NCI-H2081 treated with DMSO at 0.1 percent for 48 hours (cell line): ENCODE measurements at places on chromosomes 5 and 9.

GRCh38 chr9:87703636-87704276, 22.2 kb upstream of the CTSL start:
- DNase-seq, result no peak

DNA sequence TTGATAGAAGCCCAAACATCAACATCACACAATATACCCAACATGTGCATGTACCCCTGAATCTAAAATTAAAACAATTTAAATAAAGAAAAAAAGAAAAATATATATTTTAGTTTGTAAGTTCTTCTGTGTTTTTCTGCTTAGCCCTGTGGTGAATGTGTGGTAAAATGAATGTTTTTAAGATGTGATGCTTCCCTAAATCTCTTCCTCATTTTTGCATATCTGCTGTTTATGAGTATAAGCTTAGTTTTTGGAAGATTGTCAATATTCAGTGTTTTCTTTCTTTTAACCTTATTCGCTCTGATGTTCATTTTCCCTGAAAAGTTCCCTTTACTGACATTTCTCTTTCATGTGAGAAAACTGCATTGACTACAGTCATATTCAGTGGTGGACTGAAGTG, 44.4 kb upstream of the DAB2 start:
- no peak for DNase-seq

DNA sequence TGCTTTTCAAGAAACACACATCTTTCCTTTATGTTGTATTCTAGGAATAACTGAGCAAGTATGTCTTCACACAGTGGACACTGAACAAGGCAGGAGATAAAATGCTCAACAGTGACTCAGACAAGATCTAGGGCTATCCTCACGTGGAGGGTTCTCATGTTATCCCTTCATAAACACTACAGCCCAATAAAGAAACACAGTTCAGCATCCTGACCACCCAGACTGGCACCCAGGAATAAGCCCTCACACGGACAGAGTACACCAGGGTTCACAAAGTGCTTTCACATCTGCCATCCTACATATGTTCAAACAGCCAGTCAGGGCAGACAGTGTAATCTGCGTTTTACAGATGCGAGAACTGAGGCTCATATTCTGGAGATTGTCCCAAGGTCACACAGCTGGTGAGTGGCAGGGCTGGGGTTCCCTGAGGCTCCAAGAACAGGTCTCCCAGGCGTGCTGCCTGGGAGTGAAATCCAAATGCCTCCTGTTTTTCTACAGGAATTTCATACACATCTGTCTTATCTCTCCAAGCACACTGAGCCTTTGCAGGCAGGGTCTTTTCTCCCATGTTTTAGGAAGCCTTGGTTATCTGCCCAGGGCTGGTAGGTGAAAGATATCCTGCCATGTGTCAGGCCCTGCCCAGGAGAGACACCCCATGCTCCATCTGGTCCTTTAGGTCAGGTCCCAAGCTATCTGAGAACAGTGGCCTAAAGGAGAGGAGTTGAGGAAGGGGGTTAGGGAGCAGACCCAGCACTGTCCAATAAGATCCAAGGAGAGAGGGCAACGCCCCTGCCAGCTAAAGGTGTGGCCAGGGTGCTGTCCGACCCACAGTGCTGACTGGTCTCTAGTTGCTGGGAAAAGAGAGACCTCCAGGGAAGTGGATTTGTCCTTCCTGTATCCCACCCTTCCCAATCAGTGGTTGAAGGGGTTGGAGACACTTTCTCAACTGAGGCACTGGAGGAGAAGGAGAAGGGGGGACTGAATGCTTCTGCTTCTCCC, 47.9 kb upstream of the XPA start:
- DNase-seq, result no peak

- no peak for DNase-seq
These were observed 305.9 kb upstream of the PRR16 start for GRCh38 chr5:120158211-120158610.

DNA sequence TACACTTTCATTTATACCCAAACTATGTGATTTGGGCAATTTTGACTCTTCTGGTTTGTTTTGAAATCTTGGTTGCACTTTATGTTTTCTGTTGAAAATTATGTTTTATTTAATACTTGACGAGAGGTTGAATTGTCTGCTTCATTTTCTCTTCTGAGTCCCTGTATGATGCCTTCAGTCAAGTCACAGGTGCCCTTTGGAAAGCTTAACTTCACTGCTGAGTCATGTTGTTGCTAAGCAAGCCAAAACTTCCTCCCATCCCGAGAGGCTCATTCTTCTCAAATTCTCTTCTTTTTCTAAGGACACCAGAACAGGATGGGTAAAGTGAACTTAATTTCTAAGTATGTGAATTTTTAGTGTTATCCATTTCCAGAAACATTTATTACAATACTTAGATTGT, 455.3 kb upstream of the PTGER4 start:
- no peak for DNase-seq

DNA sequence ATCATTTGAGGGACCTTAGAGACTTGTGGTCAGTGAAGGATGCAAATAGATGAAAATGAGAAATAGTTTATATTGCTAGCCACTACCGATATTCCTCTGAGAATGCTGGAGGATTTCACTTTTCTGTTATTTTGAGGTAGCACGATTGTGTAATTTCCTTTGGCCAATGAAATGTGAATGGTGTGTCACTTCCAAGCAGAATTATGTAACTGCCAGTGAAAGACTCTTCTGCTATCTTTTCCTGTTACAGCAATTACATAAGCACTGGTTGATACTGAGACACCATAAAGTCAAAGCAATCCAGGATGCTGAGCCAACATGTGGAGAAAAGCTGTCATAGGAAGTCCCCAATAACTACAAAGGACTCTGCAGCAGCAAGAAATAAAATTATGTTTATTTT, 3.6 kb upstream of the PCDHA2 start:
- no peak for DNase-seq

DNA sequence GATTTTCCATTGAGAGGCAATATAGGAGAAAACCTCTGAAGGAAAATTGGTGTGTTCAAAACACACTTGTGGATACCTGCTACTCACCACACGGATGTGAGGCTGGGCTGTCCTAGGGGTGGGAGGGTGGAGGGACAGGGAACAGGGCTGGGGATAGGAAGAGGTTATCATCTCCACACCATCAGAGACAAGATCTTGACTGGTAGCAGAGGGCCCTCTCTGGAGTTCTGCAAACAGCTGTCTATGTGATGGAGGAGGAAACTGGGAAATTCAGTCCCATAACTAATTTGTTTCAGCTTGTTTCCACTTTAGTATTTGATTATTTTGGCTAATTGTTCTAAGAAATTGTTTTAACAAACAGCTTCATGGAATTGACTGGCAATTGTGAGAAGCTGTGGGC, 91.6 kb upstream of the FSTL4 start:
- DNase-seq, result no peak

- DNase-seq, result no peak
These were observed 5.8 kb downstream of the POU4F3 start for GRCh38 chr5:146344155-146345118.

DNA sequence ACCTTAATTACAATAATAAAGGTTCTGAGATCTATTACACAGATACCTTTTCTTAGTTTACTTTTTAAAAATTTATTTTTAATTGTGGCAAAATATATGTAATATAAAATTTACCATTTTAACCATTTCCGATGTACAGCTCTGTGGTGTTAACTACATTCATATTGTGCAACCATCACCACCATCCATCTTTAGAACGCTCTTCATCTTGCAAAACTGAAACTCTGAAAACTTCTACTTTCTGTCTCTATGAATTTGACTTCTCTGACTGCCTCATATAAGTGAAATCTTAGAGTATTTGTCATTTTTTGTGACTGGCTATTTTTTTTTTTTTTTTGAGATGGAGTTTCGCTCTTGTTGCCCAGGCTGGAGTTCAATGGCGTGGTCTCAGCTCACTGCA, 26.8 kb downstream of the WWC1 start:
- DNase-seq, result no peak
